ENCODE measurements at places on chromosomes 2 and 18. TPM values are rescaled to one million over a fixed set of nuclear protein-coding genes. Genes with fewer than 3 reads are reported as not detected.

The LANCL1 gene
- 65.4 TPM for total RNA-seq

GRCh38 chr18:42165922-42166513 is 211.0 kb downstream of the PIK3C3 start:
- H3K4me3 ChIP-seq: no peak overlapping the region
- H3K27ac ChIP-seq: no peak overlapping the region
- H3K36me3 ChIP-seq: no peaks in the 10 kb centered on the region
- peaks cover 8% of the 10 kb centered on the region for H3K4me1 ChIP-seq

DNA sequence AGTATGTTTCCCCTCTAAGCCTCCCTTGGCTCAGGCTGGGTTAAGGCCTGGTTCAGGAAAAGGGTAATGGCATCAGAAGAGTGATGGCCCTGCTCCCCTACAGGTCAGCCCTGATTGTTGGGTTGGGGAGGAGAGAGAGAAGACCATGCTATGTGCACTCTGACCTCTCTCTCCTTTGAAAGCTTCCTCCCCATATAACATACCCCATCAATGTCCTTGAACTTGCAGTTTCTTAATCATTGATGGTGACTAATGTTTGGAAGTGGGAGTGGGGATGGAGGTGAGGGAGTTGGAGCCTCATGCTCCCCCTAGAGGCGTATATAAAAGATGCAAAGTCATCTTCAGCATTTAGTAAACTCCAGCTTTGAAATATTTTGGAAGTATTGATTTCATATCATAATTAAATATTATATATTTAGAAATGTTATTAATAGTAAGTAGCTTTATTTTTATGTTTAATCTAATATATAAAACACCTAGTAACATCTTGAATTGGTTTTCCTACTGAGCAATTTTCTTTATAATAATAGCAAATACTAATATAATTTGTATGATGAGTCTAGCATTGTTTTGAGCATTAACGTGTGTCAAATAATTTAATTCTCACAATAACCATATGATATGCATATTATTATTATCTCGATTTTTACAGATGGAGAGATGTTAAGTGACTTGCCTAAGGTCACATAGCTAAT is 8.8 kb downstream of the PLCL1 start:
- H3K36me3 ChIP-seq: no peaks in the 10 kb centered on the region
- H3K27me3 ChIP-seq: no peaks in the 10 kb centered on the region
- no peak overlapping the region for H3K27ac ChIP-seq
- no peak overlapping the region for H3K4me3 ChIP-seq
- DNase-seq: no peak

The HOXD12 gene
- not detected for total RNA-seq

The MAPRE3 gene
- total RNA-seq: 57.4 TPM

DNA sequence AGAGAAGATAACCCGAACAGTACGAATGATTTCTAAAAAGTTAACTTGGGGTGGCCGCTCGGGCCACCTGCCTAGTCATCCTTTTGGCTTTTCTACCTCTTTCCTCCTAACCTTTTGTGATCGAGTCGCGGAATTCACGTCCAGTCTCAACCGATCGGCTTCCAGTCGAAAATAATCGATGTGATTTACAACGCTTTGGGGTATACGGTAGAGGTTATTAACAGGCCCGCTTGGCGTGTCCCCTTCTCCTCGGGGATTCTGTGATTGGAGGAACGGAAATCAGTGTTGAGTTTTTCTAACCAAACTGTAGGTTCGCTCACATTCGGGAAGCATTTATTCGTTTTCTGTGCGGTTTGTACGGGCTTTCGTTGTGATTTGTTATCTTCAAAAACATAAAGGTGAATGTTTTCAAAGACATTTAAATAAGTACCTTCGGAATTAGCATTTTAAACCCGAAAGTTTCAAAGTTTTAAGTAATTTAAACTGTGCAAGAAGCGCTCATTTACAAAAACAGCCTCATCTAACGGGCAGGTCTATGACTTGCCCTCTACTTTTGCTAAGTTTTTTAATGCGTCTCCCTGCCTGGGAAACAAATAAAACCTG is 588 bp upstream of the FOXI3 start:
- DNase-seq: no peak
- H3K27me3 ChIP-seq: peaks cover 96% of the 10 kb centered on the region
- H3K36me3 ChIP-seq: no peaks in the 10 kb centered on the region
- H3K27ac ChIP-seq: no peak overlapping the region
- H3K4me3 ChIP-seq: peak overlapping the region; percentile 56

GRCh38 chr2:10779776-10780490 is 32.7 kb downstream of the PDIA6 start:
- H3K27ac ChIP-seq: no peak overlapping the region
- no peak overlapping the region for H3K4me3 ChIP-seq
- H3K27me3 ChIP-seq: no peaks in the 10 kb centered on the region
- no peak for DNase-seq

DNA sequence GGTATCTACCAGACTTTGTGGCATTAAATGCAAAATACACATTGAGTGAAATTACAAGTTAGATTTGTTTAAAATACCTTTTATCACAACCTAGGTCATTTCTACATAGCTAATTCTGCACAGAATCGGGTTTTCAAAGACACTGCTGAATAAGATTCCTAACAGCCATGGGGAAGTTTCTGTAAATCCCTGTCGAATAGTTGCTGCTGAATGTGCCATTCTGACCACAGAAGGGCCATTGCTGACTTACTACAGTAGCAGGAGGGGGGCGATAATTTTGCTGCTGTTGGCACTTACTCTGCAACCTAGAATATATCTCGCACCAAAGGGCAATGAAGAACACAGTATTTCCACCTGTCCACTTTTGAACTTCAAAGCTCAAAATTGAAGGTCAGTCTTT is 232.8 kb downstream of the TCF4 start:
- H3K36me3 ChIP-seq: no peaks in the 10 kb centered on the region
- no peak overlapping the region for H3K4me3 ChIP-seq
- H3K27me3 ChIP-seq: no peaks in the 10 kb centered on the region
- peaks cover 42% of the 10 kb centered on the region for H3K4me1 ChIP-seq

- H3K4me1 ChIP-seq: no peaks in the 10 kb centered on the region
- DNase-seq: no peak
- no peak overlapping the region for H3K4me3 ChIP-seq
- no peak overlapping the region for H3K27ac ChIP-seq
- no peaks in the 10 kb centered on the region for H3K36me3 ChIP-seq
- H3K27me3 ChIP-seq: no peaks in the 10 kb centered on the region
Observed at GRCh38 chr2:50952596-50952995, 79.3 kb downstream of the NRXN1 start.

- H3K4me1 ChIP-seq: peaks cover 91% of the 10 kb centered on the region
- DNase-seq: no peak
- H3K27me3 ChIP-seq: no peaks in the 10 kb centered on the region
Observed at GRCh38 chr2:46545015-46545839, 65.9 kb downstream of the TMEM247 start.

DNA sequence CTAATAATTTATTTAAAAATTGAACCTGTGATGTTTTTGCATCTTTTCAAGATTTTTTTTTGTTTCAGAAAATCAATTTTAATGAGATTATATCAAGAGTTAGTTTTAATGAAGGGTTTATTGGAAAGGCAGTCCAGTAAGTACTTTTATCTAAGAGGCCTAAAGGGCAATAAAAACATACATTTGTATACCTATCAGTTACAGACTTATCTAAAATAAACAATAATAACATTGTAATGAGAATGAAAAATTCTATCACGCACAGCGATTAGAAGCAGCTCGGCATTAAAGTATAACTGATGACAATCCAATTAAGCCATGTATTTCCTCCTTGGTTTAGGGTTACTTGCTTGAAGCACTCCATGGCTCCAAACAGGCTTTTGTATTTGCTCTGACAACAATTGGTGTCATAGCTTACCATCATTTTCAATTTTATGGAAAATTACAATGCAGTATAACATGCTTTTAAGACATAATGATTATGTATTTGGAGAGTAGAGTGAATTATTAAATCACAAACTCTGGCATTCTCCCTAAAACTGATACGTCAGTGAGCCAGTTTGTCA is 629.4 kb downstream of the TSN start:
- no peaks in the 10 kb centered on the region for H3K36me3 ChIP-seq
- H3K27ac ChIP-seq: no peak overlapping the region
- no peaks in the 10 kb centered on the region for H3K4me1 ChIP-seq
- DNase-seq: no peak
- H3K27me3 ChIP-seq: no peaks in the 10 kb centered on the region

- H3K36me3 ChIP-seq: no peaks in the 10 kb centered on the region
- H3K27ac ChIP-seq: no peak overlapping the region
- DNase-seq: no peak
- H3K4me1 ChIP-seq: no peaks in the 10 kb centered on the region
- no peak overlapping the region for H3K4me3 ChIP-seq
- H3K27me3 ChIP-seq: no peaks in the 10 kb centered on the region
Observed at GRCh38 chr2:14907014-14907612, 274.6 kb downstream of the LRATD1 start.

- H3K27me3 ChIP-seq: peaks cover 22% of the 10 kb centered on the region
- H3K27ac ChIP-seq: peak overlapping the region; percentile 79
- no peak for DNase-seq
- H3K4me1 ChIP-seq: no peaks in the 10 kb centered on the region
- no peaks in the 10 kb centered on the region for H3K36me3 ChIP-seq
- peak overlapping the region; percentile 60 for H3K4me3 ChIP-seq
Observed at GRCh38 chr2:1375794-1376193, 37.5 kb upstream of the TPO start.

The LYPD6 gene
- 0.08 TPM for total RNA-seq

DNA sequence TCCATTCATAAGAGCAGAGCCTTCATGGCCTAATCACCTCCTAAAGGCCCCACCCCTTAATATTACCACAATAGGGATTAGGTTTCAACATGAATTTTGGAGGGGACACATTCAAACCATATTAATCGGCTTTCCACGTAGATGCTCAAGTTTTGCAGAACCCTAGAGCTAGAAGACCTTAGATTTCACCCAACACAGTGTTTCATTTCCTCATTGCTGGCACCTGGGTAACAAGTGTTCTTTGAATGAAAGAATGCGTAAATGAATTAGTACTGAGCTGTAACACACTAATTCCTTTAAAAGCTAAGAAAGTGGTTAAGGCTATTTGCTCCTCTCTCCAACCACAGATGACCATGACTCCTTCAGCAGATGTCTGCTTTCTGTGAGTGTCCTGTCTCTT is 252.5 kb downstream of the SMAD2 start:
- no peak overlapping the region for H3K4me3 ChIP-seq
- DNase-seq: no peak
- no peaks in the 10 kb centered on the region for H3K4me1 ChIP-seq
- H3K27ac ChIP-seq: no peak overlapping the region
- H3K27me3 ChIP-seq: peaks cover 68% of the 10 kb centered on the region

GRCh38 chr2:44324971-44325426 is 36.3 kb downstream of the PREPL start:
- H3K27ac ChIP-seq: peak overlapping the region; percentile 76
- no peak overlapping the region for H3K4me3 ChIP-seq
- peaks cover 33% of the 10 kb centered on the region for H3K4me1 ChIP-seq
- peak; percentile 25 for DNase-seq

The CHRND gene
- not detected for total RNA-seq

The LPIN2 gene
- 8.2 TPM for total RNA-seq

DNA sequence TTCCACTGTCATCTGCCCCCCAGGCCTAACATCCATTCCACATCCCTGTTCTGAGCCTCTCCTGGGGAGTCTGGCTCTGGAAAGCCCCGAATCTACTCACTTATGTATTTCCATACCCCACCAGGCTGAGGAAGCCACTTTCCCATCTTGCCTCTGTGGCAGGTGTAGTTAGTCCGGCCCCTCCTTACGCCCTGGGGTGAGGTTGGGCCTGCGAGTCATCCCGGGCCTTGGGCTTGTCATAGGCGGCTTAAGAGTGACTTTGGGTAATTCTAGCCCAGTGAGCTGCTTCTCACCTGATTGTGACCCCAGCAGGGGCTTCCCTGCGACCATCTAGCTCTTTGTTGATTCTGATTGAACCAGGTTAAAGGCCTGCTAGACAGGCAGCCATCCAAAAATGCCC is 21.1 kb downstream of the PCARE start:
- H3K36me3 ChIP-seq: peaks cover 25% of the 10 kb centered on the region
- DNase-seq: no peak
- H3K4me1 ChIP-seq: peaks cover 9% of the 10 kb centered on the region
- H3K4me3 ChIP-seq: no peak overlapping the region
- H3K27me3 ChIP-seq: no peaks in the 10 kb centered on the region
- peak overlapping the region; percentile 33 for H3K27ac ChIP-seq

The TPGS2 gene
- total RNA-seq: 25.4 TPM

DNA sequence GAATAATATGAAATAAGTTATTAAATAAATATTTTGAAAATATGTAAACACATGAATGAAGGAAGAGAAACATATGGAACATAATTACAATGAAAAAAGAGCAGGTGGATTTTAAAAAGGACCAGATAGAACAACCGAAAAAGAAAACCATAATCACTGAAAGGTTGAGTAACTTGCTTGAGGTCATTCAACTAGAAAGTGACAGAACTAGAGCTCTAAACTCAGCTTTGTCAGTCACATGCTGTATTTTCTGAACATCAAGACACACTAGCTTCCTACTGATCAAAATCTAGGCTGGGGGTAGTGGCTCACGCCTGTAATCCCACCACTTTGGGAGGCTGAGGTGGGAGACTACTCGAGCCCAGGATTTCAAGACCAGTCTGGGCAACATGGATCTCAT is 30.0 kb upstream of the ITGAV start:
- no peaks in the 10 kb centered on the region for H3K27me3 ChIP-seq
- no peaks in the 10 kb centered on the region for H3K4me1 ChIP-seq
- no peak overlapping the region for H3K4me3 ChIP-seq
- H3K36me3 ChIP-seq: no peaks in the 10 kb centered on the region

The GNAL gene
- 1.1 TPM for total RNA-seq

- H3K27me3 ChIP-seq: no peaks in the 10 kb centered on the region
- peak; percentile 76 for DNase-seq
- peak overlapping the region; percentile 38 for H3K27ac ChIP-seq
- no peak overlapping the region for H3K4me3 ChIP-seq
Observed at GRCh38 chr2:73418343-73418742, 32.7 kb downstream of the ALMS1 start.

The CASP10 gene
- total RNA-seq: 5.4 TPM

- H3K36me3 ChIP-seq: no peaks in the 10 kb centered on the region
- no peak for DNase-seq
- no peak overlapping the region for H3K27ac ChIP-seq
Observed at GRCh38 chr2:182821182-182821581, 45.3 kb downstream of the FRZB start.

- no peaks in the 10 kb centered on the region for H3K36me3 ChIP-seq
- no peaks in the 10 kb centered on the region for H3K27me3 ChIP-seq
- no peak overlapping the region for H3K27ac ChIP-seq
- DNase-seq: no peak
- H3K4me3 ChIP-seq: no peak overlapping the region
Observed at GRCh38 chr2:43408407-43409160, 182.2 kb upstream of the ZFP36L2 start.

- no peaks in the 10 kb centered on the region for H3K27me3 ChIP-seq
- H3K4me1 ChIP-seq: no peaks in the 10 kb centered on the region
- H3K36me3 ChIP-seq: no peaks in the 10 kb centered on the region
- no peak overlapping the region for H3K27ac ChIP-seq
Observed at GRCh38 chr2:198441901-198442300, 637.5 kb downstream of the PLCL1 start.
